Eye (tissue), 1 donor: ENCODE measurements at places on chromosomes 1 and 21.

GRCh38 chr1:151036356-151036755 lies at the start of gene BNIPL:
TSS of gene BNIPL (plus strand) at chr1:151036586. CDS start at chr1:151036726, 140 bp downstream.
- no peak for DNase-seq

GRCh38 chr1:233343262-233343661 lies 15.7 kb downstream of the MAP3K21 start:
- no peak for DNase-seq

DNA sequence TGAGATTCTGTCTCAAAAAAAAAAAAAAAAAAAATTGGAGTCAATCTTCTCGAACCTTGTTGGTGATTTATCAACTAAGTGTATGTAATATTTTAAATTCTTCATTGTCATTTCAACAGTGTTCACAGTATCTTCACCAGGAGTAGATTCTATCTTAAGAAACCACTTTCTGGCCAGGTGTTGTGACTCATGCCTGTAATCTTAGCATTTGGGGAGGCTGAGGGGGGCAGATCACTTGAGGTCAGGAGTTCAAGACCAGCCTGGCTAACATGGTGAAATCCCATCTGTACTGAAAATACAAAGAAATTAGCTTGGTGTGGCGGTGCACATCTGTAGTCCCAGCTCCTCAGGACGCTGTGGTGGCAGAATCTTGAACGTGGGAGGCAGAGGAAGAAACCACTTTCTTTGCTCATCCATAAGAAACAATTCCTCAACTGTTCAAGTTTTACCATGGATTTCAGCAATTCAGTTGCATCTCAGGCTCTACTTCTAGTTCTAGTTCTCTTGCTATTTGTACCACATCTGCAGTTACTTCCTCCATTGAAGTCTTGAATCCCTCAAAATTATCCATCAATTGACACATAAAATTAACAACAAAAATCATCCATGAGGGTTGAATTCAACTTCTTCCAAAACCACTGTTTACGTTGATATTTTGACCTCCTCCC lies 30.4 kb upstream of the EYA3 start:
- DNase-seq, result no peak

DNA sequence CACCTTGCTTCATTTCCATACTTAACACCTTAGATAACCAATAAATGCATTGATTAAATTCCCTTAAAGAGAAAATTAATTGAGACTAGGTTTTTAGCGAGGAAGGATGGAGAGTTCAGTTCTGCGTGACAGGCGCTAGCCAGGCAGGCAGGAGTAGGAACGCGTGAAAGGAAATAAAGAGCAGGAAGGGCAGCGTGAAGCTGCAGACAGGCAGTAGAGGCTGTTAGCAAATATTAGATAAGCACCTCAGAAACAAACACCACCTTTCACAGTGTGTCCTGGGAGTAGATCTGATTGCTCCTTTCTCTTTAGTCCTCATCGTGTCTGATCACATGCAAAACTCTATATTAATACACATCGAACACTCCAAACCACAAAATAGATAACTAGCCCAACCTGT lies 282.7 kb upstream of the ADGRL2 start:
- no peak for DNase-seq

DNA sequence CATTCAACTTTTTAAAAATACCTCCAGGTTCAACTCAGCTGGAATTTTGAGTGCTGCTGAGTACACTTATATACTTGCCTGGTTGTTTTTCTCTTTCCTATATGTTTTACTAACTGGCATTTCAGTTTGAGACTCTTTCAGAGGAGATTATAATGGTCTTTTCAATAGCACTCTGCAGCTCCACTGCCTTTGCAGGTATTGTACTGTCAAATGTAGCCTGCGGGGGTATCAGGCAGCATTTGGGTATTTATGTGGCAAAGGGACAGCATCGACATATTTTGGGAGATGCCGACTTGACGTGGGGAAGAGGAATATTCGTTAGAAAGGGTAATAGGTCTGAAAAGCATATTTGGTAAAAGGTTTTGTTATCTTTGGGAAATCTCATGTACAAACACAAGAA lies 11.1 kb upstream of the TGFBR3 start:
- no peak for DNase-seq

GRCh38 chr1:221122501-221122900 lies 243.3 kb downstream of the HLX start:
- DNase-seq, result no peak
